CD4-positive, alpha-beta T cell treated with Interferon gamma for 1 hour (primary cell): ENCODE measurements at places on chromosomes 5 and 9.

GRCh38 chr5:180815293-180815917, 12.8 kb upstream of the MGAT1 start:
- no peak for DNase-seq

- no peak for DNase-seq
Observed at GRCh38 chr5:69167493-69167855, 524 bp downstream of the CCNB1 start.

GRCh38 chr5:122933956-122934355, 88.5 kb downstream of the SNX24 start:
- no peak for DNase-seq

DNA sequence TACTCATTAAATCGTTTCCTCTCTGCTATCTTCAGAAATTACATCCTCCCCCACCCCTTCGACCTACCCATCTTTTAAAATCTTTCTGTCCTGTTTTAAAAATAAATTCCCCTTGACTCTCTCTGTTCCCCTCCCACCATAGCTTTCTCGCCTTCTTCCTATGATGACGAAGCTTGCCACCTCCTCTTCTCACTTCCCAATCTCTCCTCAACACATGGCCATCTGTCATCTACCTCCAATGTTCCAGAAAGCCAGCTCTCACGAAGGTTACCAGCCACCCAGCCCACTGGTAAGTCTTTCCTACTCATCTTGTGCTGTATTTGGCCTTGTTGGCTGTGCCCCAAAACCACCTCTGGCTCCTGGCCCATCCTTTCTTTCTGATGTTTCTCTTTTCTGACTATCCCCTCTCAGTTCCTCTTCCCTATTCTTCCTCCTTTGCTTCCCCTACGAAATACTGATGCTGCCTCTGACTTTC, 346.3 kb downstream of the ENC1 start:
- DNase-seq: peak; percentile 2

DNA sequence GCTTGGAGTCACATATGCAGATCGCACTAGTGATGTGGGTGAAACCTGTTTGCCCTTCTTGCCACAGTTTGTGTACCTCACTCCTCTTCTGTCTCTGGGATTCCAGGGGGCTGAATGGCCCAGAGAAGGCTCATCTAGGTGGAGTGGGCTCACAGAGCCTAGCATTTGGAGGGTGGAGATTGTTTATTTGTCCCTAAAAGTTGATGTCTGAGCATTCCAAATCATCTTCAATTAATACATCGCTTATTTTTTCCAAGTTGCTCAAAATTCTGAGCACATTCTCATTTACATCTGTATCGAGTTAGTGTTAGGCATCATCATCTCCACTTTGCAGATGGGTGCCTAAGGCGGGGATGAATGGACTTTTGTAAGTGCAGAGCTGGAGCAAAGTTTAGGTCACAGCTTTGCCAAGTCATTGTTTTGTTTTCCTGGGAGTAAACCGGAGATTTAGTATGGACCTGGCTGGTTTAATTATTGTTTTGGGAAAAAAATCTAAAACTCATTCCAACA, 2.0 kb downstream of the ABL1 start:
- DNase-seq: no peak

GRCh38 chr5:111507276-111507675, 5.1 kb downstream of the STARD4 start:
- no peak for DNase-seq

DNA sequence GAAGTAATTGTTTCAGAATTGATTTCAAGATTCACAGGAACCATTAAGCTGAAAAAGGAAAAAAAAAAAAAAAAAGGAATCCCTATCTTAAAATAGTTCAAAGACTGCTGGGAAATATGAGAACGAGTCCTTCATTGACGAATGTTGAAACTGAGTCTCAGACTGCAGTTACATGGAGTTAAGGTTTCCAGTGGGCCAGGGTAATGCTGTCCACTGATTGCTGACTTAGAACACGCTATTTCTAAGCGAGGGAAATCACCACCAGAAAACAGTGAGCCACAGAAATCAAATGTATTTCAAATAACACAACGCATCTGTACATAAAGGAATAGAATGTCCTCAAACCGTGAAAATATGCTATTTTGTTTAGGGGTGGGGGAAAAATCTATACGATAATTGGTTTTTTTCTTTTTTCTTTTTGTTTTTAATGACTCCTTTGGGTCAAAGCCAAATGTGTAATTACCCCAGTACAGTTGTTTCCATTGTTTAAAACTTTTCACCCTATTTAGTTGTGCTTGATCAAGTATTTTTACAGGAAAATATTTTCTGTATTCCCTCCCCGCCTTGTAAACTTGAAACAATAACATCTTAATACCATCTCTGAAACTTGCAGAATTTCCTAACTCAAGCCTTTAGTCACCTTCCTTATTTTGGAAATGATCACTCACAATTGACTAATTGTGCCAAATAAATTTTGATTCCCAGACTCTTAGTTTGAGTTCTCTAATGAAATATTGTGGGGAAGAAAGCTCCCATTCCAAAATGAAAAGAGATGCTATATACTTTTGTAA, 208.3 kb downstream of the MCTP1 start:
- DNase-seq: no peak

DNA sequence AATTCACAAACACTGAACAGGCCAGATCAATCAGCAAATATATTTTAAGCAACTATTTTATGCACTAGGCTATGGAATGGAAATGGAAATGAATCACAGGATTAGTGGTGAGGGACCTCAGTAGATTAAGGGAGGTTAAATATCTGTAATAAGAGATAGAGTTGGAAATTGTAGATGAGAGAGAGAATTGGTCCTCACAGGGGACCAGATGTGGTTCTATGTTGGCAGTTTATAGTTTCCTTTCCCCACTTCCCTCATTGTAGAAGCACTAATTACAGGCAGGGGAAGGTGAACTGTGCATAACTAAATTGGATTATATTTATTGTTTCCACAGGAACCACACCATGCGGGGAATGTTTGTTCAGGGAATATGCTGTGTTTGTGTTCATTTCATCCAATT, 496.2 kb downstream of the ARHGEF28 start:
- DNase-seq: no peak

DNA sequence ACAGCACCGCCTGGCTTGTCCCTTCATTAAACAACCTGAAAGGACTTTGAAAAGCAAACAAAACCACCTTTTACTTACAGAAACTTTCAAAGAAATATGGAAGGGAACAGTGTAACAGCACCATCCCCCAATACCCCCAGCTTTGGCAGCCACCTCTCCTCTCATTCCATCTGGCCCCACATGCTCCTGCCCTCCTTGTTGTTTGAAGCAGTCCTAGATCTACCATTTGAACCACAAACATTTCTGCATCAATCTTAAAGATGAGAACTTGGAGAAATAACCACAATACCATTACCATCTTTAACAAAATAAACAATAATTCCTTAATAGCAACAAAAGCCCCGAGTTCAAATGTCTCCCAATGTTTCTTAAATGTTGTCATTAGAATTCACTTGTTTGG, 17.8 kb upstream of the COL15A1 start:
- no peak for DNase-seq

DNA sequence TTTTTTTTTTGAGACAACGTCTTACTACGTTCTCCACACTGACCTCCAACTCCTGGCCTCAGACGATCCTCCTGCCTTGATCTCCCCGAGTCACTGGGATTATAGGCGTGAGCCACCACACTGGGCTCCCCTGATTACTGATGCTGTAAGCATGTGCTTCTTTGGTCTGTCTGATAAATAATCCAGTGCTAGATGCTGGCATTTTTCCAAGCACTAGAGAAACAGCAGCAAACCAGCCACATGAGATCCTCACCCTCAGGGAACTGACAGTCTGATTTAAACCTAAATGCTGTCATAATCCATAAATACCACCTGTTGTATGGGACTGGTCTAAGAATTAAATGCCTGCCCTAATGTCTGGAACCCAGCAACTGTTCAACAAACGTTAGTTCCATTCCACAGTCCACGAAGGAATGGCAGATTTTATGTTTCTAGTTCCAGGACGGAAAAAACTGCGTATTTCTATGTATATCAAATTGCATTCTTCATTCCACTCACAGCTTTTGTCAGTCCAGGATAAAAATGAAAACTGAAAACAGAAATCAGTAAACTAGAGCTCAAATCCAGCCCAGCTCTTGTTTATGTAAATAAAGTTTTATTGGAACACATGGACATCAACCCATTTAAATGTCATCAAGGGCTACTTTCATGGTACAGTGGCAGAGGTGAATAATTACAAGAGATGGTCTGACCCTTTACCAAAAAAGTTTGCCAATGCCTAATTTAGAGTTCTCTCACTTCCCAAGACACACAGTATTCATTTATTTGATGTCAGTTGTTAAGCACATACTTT, 20.1 kb downstream of the SLC35D2 start:
- DNase-seq: no peak

DNA sequence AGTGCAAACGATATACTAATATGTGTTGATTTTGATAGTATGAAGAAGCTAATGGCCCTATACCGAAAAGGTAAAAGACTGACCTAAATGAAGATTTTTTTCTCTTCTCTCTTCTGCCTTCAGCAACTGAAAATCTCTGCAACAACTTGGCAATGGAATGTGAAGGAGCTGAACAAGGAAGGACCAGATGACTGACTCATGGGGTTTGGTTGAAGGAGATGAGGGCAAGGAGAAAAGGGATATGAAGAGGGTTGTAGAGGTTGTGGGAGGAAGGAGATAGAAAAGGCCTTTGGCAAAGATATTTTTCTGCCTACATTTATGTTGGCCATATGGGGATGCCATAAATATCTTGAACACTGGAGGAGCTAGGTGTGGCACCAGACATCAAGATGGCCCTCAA, 129.7 kb upstream of the CHD1 start:
- no peak for DNase-seq

DNA sequence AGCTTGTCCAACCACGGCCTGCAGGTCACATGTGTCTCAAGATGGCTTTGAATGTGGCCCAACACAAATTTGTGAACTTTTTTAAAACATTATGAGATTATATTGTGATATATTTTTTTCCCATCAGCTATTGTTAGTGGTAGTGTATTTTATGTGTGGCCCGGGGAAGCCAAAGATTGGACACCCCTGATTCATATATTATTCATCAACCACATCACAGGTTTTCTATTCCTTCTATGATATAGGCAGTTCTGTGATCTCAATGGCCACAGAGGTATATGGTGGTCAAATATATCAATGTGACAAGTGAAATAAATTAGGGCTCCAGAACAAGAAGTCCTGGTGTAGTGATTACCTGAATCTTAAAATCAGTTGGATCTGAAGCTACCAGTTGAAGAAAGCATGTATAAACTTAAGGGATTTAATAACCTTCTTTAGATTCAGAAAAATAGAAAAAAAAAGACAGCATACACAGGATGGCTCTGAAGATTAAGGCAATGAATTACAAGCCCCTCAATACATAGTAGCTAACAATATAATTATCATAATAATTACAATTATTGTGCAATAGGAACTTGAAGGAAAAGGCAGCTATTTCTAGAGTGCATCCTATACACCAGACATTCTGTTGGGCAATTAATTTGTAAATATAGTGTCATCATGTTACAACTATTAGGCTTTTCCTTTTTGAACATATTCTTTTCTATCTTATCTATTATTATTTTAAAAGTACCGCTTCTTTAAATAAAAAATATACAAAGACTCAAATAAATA, 530.4 kb upstream of the PTPRD start:
- DNase-seq: no peak

DNA sequence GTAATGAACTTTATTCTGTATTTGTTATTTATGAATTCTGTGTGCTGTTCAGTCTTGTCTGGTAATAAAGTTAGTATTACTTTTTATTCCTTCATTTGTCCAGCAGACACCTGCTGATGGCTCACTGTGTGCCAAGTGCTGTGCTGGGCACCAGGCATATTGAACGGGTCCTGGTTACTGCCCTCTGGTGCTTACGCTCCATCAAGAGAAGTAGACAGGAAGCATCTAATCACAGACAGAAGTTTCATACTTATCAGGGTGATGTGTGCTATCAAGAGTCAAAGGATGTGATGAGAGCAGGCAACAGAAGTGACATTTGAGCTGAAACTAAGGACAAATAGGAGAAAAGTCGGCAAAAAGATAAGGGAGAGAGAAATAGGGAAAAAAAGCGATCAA, 153.1 kb downstream of the FGF1 start:
- DNase-seq: no peak

GRCh38 chr9:114431770-114432169, 44.0 kb upstream of the AKNA start:
- DNase-seq: no peak

DNA sequence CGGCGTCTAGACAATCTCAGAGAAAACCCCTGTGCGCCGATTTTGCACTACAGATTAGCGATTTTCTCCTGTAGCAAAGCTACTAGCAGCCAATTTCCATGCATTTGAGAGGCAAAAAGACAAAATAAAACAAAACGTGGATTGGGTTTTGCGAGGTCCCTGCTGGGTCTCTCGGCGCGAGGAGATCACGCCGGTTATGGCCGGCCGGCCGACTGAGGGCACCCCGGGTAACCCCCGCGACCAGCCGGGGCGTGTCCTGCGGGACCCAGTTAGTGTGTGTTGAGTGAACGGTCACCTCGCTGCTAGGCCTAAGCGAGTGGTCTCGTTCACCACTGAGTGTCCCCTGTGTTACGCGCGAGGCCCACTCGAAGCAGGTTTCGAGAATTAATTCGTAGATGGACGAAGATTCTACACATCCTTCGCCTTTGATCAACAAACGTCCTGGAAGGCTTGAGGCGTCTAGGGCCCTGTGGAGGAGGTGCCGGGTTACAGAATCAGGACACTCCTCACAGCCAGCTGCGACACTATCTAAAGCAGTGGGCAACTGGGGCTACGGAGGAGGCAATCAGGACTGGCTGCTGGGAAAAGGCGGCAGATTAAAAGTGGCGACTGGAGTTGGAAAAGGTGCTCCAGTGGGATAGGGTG, 764 bp upstream of the VDAC1 start:
- DNase-seq: peak; percentile 4

DNA sequence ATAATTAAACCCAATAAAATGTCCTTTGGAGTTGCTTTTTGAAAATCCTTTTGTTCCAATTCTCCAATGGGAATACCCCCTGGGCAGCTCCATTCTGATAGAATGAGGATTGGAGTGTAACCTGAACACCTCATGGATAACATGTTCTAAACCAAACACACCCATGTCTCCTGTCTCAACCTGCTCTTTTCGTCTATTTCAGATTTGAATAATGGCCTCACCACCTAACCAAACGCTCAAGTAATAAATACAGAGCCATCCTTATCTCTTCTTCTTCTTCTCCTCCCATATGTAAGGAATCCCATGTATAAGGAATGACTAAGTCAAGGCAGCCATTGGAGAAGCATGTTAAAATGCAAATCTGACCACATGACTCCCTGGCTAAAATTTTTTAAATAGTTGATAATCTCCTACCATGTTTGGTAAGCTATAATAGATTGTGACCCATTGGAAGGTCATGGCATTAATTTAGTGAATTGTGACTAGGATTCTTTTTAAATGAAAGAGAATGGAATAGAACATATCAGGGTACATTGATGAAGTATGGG, 26.0 kb downstream of the ELL2 start:
- DNase-seq: no peak

DNA sequence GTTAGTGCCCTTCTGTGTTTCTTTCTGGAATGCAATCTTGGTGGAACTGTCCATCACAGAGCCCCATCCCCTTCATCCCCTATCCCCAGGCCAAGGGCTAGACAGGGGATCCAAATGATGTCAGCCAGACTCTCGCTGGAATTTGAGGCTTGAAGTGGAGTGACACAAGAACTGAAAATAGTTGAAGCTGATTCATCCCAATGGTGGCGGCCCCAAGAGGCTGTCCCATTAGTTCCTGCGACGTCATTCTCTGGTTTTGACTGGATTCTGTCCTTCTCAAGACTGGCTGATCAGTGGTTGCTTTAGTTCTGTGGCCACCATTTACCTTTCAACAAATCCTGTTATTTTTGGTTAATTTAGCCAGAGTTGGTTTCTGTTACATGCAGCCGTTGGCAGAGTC, 59.9 kb downstream of the SUB1 start:
- DNase-seq: no peak
